Liver (tissue), 10 donors: ENCODE measurements at places on chromosomes 2 and 18. TPM values are rescaled to one million over a fixed set of nuclear protein-coding genes. Genes with fewer than 3 reads are reported as not detected.

Gene PROM2
- total RNA-seq = 1.1 TPM

Gene CXCR1
- total RNA-seq = 0.33 TPM

Gene GRB14
- 1.0 TPM for total RNA-seq

Gene MC5R
- total RNA-seq = not detected

Gene ATP9B
- total RNA-seq = 23.1 TPM

Gene AMER3
- not detected for total RNA-seq
